ENCODE measurements at places on chromosomes 6 and 20. TPM values are rescaled to one million over a fixed set of nuclear protein-coding genes. Genes with fewer than 3 reads are reported as not detected.

DNA sequence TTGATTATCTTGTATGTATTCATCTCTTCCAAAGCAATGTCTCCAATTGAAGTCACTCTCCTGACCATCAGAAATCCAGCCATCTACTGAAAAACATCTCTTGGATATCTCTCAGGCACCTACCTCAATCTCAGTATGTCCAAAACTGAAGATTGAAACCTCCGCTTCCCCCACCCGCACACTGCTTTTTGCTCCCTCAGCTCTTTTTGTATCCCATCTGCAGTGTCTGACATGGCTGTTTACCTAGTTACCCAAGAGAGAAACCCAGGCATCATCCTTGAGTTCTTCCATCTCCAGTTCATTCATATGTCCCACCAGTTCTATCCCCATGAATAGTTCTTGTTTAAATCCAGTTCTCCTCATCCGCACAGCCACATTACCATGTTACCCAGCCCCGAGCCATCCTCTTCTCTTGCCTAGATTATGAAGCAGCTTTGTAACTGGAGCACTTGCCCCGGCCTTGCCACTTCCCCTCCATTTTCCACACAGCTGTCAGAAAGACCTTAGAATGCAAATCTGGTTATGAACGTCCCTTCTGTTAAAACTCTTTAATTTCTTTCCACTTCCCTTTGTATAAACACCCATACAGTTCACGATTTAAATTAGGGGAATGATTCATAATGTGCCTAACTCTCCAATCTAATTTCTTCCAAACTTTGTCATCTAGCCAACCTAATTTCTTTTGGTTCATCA, 40.5 kb upstream of the GCLC start:
- DNase-seq = no peak

GRCh38 chr6:5617179-5617578, 355.9 kb downstream of the FARS2 start:
- DNase-seq = no peak

DNA sequence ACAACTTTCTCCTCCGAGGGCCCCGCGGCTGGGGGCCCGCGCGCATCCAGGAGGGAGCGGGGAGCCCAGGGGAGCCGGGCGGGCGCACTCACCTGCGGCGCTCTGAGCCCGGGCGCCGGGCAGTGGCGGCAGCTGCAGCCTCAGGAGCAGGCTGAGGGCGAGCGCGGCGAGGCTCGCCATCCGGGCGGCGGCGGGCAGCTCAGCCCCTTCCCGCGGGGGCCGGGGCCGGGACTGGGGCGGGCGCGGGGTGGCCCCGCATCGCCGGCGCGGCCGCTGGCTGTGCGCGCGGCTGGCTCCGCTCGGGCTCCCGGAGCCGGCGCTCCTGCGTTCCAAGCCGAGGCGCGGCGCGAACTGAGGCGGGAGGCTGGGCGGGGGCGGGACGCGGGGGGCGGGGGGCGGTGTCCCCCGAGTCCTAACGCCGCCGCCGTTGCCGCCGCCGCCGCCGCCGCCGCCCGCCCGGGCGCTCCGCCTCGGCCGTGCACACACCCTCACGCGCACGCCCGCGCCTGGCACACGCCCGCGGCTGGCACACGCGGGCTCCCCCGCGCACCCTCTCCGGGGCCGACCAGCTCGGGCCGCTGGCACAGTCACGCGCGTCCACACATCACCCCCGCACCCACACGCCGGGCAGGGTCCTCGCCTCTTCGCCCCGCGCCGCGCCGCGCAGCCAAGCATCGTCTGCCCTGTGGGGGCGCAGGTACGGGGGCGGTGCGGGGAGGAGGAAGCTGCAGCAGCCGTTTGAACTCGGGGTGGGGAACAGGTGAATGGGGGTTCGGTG, at the start of gene PTPRT:
Gene PTPRT, minus strand, starts transcription at position 353 of the 778 bp plus-strand sequence. Its CDS starts 173 bp downstream, at position 180.
- DNase-seq = no peak

DNA sequence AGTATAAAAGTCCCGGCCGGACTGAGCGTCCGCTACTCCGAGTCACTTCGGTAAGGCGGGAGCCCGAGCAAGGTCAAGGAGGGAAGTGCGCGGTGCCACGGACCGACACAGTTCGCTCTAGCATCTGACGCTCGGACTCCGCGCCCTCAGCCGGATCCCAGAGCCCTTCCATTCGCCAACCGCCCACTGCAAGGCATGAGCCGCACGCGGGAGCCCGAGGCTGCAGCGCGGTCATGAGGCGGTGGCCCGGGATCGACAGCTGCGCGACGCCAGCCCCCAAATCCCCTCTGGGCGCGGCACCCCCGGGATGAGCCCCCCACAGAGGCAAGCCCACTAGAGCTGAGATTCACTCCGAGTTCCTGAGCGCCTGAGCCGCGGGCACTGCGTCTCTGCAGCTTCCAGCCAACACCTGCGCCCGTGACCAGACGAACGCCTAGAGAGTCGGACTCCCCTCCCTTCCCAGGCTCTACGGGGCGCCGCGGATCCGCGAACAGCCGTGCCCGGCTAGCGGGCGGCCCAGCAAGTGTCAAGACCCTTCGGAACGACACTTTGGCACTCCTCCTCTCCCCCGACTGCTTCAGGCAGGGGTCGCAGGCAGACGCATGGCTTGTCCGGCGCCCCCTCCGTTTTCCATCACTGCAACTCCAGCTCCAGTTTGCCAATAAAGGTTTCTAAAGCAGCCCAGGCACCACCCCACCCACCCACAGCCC, 725 bp upstream of the ISM1 start:
- DNase-seq = peak; percentile 81

GRCh38 chr6:99602520-99603420, 3.9 kb upstream of the PRDM13 start:
- DNase-seq = no peak

DNA sequence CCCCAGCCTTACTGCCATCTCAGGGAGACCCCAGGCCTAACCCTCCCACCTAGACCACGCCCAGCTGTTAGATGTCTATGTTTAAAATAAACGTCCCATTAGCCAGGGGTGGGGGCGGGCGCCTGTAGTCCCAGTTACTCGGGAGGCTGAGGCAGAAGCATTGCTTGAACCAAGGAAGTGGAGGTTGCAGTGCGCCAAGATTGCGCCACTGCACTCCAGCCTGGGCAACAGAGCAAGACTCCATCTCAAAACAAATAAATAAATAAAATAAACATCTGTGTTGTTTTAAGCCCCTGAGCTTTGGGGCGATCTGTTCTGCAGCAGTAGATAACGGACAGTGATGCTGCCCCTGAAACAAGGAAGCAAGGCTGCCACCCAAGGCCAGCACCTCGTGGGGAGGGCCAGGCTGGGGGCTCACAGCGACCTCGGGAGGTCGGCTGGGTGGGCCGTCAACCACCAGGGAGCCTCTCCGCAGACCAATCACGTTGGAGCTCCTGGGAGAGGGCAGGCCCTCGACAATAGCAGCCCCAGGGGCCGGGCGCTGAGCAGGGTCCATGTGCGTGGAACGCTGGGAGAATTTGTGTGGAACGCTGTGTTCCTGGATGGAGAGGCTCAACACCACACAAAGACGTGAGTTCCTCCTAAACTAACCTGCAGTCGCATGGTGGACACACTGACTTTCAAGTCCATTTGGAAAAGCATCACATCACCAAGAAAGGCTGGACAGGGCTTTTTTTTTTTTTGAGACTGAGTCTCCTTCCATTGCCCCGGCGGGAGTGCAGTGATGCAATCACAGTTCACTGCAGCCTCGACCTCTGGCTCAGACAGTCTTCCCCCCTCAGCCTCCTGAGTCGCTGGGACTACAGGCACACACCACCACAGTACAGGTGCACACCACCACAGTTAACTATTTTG, 1.0 kb upstream of the HELZ2 start:
- DNase-seq = peak; percentile 72

SNPH gene
- 3.1 TPM for total RNA-seq

DNA sequence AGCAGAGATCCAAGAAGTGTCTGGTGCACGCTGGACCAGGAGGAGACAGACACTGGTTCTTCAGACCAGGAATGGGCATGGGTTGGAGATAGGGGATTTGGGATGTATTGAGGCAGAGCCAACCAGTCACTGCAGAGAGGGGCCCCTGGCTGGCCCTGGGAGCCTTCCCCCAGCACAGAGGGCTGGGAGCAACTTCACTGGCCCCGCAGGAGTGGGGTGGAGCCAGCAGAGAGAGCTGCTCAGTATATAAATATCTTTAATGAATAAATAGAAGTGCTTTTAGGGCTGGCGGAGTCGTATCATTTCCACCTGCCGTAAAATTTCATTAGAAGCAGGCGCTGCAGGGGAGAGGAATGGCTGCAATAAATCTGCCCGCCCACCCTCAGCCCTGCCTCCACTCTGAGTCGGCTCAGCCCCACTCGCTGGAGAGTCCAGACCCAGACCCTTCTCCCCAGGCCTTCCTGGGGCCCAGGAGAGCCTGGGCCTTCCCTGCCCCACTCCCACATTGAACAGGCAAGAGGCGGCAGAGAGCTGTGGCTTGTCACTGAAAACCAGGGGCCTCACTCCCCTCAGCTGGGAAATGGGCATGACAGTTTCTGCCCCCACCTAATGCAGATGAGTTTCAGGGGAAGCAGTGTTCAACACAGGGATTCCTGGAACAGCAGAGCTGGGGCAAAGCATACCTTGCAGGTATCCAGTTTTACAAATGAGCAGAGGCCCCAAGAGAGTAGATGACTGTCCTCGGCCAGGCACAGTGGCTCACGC, 23.9 kb upstream of the VSTM2L start:
- peak; percentile 52 for DNase-seq

- DNase-seq = no peak
These were observed 298.3 kb downstream of the PRL start for GRCh38 chr6:21998582-21998981.

DNA sequence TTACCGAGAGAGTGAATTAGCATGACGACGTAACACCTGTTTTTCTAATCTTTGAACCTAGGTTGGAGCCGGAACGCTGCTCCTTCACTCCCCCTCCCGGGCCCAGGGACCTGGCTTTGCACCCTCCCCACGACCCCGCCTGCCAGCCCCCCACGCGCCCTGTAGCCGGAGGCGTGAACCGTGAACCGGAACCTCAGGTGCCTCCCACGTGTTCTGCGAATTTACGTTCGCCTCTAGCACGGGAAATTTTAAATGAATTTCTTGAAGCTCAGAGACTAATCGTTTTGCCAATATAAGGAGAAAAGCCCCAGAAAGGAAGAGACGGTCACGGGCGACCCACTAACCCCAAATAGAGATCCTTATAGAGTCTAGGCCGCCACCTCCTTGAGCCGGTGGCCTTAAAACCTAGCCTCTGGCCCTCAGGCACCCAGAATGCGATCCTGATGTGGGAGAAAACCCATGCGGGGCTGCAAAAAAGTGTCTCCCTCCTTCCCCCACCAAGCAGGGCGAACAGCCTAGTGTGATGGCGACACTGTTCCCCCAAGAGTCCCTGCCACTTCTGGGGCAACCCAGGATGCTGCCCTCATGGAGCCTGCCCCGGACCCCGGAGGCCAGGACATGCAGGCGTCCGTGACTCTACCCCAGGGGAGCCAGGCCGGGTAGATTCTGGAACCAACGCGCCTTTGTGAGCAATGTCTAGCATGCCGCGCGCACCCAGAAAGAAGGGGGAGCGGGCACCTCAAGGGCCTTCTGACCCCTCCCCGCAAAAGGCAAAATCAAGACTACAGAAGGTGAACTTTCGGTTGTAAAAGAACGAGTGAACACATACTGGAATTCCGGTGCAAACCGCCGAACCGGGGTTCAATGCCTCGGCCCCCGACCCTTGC, 2.7 kb upstream of the SIM1 start:
- peak; percentile 88 for DNase-seq

GRCh38 chr6:121436274-121436857, 920 bp downstream of the GJA1 start:
- peak; percentile 38 for DNase-seq

DNA sequence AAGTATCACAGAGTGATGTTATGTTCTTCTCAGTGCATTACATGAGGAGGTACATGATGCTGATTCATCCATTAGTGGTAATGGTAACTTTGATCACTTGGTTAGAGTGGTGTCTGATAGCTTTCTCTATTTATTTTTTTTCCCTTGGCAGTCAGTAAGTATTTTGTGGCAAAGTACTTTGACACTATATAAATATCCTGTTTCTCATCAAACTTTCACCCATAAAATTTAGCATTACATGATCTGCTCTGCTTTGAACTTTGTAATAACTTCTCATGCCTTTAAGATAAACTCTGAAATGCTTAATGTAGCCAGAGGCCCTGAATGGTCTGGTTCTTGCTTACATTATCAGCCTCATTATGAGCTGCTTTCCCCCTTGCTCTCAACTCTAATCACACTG, 127.9 kb downstream of the MBOAT1 start:
- DNase-seq = no peak

GRCh38 chr6:89144354-89144906, 1.4 kb upstream of the PM20D2 start:
- no peak for DNase-seq

- DNase-seq = no peak
These were observed 945.7 kb downstream of the KIF16B start for GRCh38 chr20:15627501-15627903.

DNA sequence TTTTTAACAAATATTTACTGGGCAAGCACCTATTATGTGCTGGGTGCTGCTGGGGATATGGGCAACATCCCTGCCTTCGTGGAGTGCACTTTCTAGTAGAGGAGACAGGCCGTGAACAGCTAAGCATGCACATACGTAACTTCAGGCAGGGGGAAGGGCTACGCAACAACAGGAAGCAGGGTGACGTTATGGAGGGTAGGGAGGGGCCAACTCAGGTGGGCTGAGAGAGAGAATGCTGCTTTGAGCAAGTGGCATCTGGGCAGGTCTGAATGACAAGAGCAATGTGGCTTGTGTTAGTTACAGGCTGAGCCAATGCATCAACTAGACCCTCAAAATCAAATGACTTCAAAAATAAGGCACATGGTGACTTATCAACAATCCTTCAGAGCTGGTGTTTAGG, 112.1 kb downstream of the CDC5L start:
- no peak for DNase-seq

GRCh38 chr6:11211254-11211653, 21.2 kb downstream of the NEDD9 start:
- no peak for DNase-seq

GRCh38 chr6:107120404-107120803, 5.1 kb upstream of the BEND3 start:
- no peak for DNase-seq

DNA sequence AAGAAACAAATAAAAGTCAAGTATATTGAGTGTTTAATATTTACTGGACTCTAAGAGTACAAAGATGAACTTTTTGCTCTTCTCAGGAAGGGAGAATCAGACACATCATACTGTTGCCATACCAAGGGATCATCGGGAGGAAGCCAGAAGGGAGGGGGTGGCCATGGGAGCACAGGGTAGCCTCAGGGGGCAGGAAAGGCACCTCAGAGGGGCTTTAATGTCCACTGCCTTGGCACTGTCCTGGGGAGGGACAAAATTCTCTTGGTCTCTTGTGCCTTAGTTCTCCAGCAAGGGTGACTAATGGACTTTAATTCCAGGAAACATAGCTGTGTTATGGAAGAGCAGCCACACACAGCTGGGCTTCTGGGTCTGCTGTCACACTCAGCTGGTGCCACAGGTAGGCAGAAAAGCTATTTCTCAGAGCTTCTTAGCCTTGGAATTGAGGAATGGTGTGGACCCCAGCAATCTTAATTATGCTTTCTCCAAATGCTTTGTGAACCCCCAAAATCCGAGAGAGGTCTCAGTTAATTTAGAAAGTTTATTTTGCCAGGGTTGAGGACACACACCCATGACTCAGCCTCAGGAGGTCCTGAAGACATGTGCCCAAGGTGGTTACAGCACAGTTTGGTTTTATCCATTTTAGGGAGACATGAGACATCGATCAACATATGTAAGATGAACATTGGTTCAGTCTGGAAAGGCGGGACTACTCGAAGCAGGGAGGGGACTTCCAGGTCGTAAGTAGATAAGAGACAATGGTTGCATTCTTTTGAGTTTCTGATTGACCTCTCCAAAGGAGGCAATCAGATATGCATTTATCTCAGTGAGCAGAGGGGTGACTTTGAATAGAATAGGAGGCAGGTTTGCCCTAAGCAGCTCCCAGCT, 53.2 kb downstream of the MRAP2 start:
- no peak for DNase-seq

Measured in kidney (tissue), 22 donors.